Hepatic stellate cell (primary cell): ENCODE measurements at places on chromosomes 1 and 21.

DNA sequence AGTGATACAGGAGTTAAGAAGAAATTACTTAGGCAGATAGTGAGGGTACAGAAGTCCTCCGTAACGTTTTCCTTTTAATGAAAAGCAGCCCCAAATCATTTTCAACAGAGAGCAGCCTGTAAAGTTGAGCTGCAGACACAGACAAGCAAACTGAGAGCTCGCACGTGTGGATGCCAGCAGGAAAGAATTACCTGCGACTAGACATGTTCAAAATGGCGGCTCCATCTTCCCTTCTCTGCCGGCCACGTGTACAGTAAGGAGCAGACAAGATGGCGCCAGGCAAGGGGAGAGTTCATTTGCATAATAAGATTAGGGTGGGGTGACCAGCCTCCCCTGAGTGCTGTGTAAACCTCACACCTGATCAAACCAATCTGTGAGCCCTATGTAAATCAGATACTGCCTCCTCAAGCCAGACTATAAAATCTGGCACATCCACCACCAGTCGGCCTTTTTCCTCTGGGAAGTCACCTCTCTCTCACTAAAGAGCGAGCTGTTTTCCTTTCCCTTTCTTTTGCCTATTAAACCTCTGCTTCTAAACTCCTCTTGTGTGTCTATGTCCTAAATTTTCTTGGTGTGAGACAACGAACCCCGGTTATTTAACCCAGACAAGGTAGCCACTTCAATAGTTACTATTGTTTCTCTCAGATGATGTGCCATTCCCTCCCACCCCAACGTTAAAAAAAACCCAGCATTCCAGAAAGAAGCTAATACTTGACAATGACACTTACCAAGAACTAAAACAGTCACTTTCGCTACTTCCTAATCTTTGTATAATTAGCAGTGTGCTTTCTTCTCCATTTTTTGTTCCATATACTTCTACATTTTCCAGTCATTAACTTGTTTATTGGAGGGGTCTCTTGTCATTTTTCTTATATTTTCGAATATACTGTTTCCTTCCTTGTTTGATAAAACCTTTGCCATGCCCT is 27.4 kb downstream of the DUSP10 start:
- no peak for DNase-seq

DNA sequence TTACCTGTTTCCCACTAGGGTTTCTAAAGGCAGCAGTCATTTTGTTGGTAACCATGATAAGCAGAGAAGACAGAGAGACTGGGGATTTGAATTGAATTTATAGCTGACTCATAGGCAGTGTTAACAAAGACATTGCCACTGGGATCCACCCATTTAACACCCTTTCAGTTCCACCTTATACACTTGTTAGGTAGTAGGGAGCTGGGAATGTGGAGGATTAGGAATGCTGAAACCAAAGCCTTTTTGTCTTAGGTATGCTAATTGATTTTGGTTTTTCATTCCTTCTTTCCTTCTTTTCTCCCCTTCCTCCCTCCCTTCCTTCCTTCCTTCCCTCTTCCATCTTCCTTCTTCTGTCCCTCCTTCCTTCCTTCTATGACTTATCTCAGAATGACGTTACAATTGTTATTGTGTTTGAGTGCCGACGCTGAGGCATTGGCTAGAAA is 7.5 kb upstream of the EVI5 start:
- DNase-seq, result no peak

GRCh38 chr1:58480191-58480590 is 66.3 kb downstream of the OMA1 start:
- DNase-seq, result no peak

GRCh38 chr1:151133018-151133806 is 13.2 kb downstream of the SEMA6C start:
- no peak for DNase-seq

DNA sequence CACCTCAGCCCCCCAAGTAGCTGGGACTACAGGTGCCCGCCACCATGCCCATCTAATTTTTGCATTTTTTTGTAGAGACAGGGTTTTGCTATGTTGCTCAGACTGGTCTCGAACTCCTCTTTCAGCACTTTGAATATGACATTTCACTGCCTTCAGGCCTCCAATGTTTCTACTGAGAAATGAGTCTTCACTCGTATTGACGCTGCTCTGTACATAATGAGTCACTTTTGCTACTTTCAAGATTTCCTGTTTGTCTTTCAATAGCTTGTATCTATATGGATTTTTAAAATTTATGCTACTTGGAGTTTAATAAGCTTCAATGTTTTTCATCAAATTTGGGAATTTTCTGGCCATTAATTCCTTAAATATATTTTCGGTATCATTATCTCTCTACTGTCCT is 64.7 kb downstream of the GORAB start:
- no peak for DNase-seq

DNA sequence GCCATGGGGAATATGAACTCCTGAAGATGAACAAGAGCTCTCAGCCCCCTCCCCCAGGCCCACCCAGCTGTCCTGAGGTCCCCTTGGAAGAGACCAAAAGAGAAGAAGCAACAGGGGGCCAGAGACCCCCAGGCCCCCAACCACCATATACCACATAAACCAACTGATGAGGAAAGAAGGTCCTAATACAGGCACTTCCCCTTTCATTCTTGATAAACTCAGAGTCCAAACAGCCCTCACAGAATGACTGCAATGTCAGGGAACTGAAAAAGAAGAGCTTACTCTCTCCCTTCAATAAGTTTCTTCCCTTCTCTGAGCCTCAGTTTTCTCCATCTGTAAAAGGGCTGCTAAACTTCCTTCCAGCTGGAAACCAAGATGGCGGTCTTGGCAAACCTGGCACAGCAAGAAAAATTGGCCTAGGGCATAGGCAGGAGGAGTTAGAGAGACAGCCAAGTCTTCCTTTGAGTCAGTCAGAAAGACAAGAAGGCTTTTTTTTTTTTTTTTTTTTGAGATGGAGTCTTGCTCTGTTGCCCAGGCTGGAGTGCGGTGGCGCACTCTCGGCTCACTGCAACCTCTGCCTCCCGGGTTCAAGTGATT is 90.5 kb downstream of the VWA5B1 start:
- DNase-seq, result no peak

DNA sequence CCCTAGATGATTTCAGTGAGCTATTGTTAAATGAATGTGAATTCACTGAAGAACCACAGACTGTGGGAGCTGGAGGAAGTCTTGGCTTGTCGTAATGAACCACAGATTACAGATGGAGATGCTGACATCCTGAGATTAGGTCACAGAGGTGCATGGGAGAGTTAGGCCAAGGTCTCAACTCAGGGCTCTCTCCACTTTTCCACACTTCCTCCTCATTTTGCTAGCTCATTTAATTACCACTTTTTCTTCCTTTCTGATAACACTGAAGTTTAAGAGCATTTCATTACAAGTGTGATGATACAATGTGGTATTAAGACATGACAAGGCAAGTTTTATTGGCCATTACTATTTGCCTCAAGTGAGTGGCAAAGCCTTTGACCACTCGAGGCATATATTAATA is 30.8 kb downstream of the ST6GALNAC3 start:
- no peak for DNase-seq

GRCh38 chr1:18511874-18512150 is 31.1 kb downstream of the KLHDC7A start:
- no peak for DNase-seq

DNA sequence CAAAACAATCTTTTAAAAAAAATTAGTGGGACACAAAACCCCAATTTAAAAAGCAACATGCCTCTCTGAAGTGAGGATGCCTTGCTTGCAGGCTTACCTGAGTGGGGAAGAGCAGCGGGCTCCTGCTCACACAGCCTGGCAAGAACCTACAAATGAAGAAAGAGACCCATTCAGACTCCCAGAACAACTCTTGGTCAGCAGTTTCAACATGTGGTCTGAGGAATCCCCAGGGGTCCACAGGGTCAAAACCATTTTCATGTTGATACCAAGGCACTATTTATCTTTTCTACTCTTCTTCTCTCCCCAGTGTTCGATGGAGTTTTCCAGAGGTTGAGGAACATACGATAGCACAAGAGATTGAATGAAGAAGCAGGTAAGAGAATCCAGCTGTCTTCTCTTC is 55.9 kb downstream of the SIPA1L2 start:
- DNase-seq, result no peak

- no peak for DNase-seq
Observed at GRCh38 chr1:224874775-224875174, 54.7 kb upstream of the DNAH14 start.

GRCh38 chr1:148333875-148334338 is 149.2 kb downstream of the PPIAL4G start:
- no peak for DNase-seq

GRCh38 chr1:172662464-172663109 is 3.7 kb downstream of the FASLG start:
- DNase-seq, result peak; percentile 45

DNA sequence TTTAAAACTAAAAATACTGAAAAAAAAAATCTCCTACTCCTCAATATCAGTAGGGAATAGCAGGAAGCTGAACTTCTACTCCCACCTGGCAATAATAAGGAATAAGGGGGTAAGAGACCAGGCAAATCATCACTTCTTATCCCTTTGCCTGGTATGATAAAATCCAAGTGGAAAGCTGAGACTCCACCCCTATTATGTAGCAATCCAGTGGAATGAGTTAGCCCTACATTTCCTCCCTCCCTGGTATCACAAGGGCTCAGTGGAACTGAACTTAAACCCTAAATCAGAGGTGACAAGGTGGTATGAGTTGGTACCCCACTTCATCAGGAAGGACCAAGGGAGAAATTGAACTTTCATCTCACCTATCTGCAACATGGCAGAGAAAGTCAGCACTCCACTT is 25.7 kb downstream of the TRIM33 start:
- no peak for DNase-seq

DNA sequence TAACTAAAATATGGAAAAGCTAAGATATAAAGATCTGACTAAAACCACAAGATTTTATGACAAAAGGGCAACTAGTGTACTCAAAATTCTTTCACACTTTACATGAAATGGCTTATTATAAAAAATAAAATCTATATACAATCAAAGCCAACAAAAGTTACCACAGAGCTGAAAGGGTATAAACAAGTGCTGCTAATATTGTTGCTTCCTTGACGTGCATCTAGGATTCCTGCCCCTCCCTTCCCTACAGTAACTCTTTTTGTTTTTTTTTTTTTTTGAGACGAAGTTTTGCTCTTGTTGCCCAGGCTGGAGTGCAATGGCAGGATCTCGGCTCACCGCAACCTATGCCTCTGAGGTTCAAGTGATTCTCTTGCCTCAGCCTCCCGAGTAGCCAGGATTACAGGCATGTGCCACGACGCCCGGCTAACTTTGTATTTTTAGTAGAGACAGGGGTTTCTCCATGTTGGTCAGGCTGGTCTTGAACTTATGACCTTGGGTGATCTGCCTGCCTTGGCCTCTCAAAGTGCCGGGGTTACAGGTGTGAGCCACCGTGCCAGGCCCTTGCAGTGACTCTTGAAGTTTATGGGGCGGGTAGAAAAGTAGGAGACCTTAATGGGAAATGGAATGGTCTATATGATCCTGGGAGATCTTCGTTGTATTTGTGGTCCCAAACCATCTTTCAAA is 4.5 kb downstream of the SRSF4 start:
- no peak for DNase-seq

DNA sequence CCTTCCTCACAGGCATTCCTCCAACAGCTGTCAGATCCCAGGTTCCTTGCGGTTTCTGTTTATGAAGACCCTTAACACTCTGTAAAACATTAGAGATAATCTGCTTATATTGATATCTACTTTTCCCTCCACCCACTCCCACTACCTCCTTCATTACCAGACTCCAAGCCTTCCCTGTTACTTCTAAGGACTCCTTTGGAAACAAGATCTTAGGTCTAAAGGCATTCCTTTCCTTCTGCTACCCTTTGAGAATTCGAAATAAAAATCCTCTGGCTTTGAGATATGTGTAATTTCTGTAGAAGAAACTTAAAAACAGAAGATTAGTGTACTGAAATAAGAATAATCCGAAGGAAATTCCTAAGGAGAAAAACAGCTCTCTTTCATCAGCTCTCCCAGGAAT is 23.7 kb upstream of the LYPLAL1 start:
- no peak for DNase-seq

GRCh38 chr1:29267321-29268070 is 31.2 kb downstream of the PTPRU start:
- DNase-seq, result no peak

- DNase-seq, result no peak
Observed at GRCh38 chr1:9590201-9590600, 1.5 kb downstream of the TMEM201 start.

- peak; percentile 14 for DNase-seq
Observed at GRCh38 chr1:86648255-86648654, 56.1 kb upstream of the SH3GLB1 start.

DNA sequence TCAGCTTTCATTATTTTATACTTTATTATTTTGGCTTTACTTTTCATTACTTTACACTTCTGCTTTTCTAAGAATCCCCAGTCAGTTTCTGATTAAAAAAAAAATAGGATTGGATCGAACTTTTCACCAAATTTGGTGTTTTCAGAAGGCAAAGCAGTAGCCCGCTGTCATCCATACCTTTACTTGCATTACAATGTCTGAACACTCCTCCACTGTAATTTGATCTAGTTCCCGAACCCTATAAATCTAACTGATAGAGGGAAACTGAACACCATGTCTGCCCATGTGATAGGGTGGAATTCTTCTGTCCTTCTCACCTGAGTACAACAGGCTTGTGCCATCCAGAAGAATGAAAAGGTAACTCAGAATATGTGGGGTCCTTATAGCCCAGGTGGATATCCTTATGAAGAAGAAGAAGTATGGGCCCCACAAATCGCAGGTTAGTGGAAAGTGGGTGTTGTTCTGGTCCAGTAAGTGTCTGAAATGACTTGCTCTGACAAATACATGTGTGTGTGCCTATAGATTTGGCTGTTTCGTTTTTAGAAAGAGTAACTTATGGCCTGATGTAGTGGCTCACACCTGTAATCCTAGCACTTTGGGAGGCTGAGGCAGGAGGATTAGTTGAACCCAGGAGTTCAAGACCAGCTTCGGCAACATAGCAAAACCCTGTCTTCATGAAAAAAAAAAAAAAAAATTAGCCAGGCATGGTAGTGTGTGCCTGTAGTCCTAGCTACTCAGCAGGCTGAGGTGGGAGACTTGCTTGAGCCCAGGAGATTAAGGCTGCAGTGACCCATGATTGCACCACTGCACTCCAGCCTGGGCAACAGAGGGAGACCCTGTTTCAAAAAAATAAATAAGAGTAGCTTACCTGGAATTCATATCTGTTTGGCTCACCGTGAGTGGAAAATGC is 26.6 kb upstream of the CDC14A start:
- no peak for DNase-seq

DNA sequence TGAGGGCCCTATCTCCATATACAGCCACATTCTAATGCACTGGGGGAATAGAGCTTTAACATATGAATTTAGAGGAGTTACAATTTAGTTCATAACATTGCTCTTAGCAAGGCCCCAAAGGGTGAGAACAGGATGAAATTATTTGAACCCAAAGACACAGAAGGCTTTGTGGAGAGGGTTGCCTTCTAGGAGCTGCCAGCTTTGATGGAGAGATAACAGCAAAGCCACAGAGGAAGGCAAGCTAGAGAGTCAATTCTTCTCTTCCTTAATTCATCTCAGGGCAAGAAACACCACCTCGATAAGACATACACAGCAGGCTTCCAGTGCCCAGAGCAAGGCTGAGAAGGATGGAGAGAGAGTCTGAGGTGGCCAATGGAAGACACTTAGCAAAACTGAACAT is 94.8 kb upstream of the TMPRSS15 start:
- DNase-seq, result no peak

GRCh38 chr1:224251741-224252146 is 68.7 kb downstream of the DEGS1 start:
- DNase-seq, result no peak
